Activated CD4-positive, alpha-beta T cell treated with anti-CD3 and anti-CD28 coated beads for 4 hours (primary cell): ENCODE measurements at places on chromosomes 2 and 18.

- no peak for DNase-seq
Observed at GRCh38 chr2:169190197-169190775, 120.9 kb downstream of the DHRS9 start.

DNA sequence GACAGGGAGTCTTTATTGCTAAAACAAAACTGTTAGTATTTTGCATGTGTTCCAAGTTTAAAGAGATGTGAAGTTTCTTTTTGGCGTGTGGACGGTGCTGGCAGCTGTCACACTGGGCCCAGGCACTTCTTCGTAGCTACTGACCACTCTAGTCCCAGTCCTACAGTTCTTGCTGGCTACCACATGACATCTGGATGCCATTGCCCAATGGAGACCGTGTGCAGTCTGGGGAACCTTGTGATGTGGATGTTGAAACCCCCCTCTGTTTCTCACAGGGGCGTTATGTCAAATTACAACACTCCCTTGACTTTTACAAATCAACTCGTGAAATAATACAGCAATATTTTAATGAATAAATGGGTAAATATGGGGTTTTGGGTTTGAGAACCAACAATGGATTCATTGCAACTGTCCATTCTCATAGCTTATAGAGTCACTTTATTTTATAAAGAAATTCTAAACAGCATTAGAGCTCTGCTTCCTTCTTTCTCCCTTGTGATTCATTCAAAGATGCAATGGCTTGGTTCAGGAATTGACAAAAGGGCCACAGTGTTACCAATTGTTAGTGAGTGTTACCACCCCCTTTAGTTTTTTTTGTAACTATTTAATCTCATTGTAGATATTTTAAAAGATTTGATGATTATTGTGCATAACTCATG lies 1.2 kb downstream of the GPD2 start:
- no peak for DNase-seq

DNA sequence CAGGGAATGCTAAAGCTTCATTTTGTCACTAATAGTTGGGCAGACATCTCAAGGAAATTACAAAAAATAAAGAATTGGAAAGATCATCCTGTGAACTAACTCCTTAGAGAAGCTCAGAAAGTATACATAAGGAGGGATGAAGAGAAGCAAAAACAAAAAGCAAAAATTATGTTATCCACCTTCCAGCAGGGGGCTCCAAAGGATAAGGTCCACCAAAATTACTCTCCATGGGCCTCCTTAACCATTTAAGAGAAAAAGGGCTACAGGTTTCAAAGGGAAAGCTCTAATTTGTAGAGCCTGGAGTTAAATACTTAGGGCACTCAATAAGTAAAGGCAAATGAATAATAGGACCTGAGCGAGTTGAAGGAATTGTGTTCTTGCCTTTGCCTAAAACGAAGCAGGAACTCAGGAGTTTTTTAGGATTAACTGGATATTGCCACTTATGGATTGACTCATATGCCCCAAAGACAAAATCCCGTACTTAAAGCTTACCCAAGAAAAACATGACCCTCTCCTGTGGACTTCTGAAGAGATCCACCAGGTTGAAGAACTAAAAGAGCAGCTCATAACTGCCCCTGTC lies 1167.9 kb downstream of the DSC3 start:
- DNase-seq: no peak

- no peak for DNase-seq
Observed at GRCh38 chr2:191959209-191959608, 112.3 kb upstream of the CAVIN2 start.

DNA sequence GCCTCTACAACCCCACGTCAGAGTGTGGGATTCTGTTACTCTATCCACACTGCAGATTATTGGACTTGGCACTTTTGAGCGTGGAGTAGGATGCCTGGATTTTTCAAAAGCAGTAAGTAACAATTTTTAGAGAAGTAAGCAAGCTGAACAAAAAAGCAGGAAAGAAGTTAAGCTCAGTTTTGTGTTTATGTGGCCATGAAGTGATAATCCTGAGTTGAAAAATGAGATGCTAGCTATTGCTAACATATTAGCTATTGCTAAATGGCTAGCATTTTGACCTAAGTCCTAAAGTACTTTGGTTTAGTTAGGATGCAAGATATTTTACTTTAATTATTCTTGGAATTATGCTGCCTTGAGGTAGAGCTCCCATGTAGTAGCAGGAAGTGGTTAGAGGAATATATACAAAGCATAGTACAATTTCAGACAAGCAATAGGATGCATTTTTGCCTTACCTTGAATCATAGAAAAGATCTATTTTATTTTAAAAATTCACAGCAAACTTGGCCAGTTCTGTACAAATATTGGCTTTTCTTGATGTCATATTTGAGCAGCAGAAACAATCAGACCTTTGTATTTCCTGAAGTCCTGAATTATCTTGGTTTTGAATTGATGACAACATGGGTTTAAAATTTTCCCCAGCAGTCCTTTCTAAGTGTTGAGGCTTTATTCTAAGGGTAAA lies 74.6 kb downstream of the COX7A2L start:
- DNase-seq: no peak

- no peak for DNase-seq
Observed at GRCh38 chr2:109385506-109385905, 228.3 kb downstream of the SEPTIN10 start.

DNA sequence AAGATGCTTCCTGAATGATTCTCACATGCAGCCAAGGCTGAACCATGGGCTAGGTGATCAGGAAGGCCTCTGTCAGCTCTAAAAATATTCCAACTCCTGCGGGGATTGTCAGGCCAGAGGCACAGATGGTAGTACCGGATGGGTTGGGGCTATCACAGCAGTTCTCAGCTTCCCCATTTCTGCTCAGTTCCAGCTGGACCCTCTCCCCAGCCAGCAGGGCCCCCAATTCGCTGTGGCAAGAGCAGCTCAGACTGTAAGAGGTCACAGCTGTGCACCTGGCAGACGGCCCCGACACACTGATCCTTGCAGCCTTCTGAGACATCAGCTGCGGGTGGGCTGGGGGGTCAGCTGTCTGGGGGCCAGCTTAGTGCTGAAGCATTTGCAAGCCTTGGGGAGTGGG lies 43.6 kb upstream of the TCF7L1 start:
- DNase-seq: no peak
